ENCODE measurements at places on chromosomes 13 and 19.

DNA sequence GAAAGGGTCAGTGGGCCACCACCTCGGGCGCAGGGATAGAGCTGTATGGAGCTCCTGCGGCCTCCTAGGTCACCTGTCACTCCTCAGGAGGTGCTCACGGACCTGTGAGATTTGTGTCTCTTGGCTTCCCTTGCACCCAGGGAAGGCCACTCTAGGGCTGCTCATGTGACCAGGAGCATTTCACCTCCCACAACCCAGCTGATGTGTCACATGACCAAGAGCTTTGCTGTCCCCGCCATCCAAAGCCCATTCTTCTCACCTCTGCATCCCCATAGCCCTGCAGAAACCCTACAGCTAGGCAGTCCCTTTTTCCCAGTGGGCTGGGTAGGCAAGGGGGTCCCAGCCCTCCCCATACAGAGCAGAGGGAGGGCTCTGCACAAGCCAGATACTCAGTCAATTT lies 51.2 kb downstream of the TSHZ3 start:
- no peak for DNase-seq

- DNase-seq = peak; percentile 53
Observed at GRCh38 chr13:46687810-46688209, 109.2 kb downstream of the ESD start.

DNA sequence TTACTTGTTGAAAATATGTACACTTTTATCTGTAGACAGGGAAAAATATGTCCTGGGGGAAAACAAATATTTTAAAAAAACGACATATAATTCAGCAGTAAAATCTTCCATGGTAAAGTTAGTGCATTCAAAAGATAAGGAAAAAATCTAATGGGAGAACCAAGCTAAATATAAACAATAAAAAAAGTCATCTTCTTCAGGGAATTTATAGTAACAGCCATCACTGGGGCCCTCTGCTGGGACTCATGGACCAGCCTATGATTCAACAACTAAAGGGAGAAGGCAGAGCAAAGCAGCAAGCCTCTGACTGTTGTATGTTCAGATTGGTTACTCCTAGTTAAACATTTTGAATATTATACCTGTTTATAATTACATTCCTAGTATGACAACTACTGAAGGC lies 93.0 kb downstream of the ITGBL1 start:
- DNase-seq = no peak

DNA sequence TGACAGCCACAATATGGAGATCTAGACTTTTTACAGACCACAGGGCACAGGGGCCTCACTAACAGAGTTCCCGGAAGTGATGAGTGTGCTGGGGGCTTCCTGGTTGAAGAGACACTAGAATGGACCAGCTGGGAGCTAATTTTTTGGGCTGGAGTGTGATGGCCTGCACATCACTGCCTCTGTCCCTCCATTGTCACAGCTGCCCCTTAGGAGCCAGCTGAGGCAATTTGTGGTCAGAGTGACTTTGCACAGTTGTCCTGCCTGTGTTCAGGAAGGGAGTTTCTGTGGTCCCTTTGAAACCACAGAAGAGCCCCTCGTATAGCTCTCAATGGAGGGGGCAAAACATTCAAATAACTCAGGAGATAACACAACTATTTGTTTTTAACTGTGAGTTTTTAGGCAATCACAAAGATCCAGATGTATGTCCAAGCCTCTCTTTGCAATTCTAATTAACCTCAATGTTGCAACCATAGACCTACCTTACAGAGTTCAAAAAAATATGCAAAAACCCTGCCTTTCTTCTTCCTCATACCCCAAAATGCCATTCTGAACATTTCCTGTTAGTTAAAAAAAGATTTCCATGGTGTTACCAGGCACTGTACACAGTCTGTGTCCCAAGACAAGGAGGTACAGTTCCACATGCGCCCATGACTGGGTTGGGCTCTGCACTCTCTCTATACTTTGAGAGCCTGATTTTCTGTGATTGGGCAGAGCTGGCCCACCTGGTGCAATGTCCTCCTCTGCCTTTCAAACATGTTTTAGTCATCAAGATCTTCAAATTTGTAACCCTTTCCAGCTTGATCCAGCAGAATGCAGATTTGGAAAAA lies 2.4 kb downstream of the ALOX5AP start:
- no peak for DNase-seq

- no peak for DNase-seq
Observed at GRCh38 chr13:43792076-43792881, 5.5 kb upstream of the ENOX1 start.

DNA sequence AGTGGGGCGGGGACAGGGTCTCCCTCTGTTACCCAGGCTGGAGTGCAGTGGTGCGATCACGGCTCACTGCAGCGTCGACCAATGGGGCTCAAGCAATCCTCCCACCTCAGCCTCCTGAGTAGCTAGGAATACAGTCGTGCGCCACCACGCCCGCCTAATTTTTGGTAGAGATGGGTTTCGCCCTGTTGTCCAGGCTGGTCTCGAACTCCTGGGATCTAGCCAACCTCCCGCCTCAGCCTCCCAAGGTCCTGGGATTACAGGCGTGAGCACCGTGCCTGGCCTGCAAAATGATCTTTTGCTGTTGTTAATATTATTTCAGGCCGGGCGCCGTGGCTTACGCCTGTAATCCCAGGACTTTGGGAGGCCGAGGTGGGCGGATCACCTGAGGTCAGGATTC lies 621 bp upstream of the TGDS start:
- no peak for DNase-seq

GRCh38 chr19:10639836-10640235 lies 14.3 kb upstream of the ILF3 start:
- DNase-seq = no peak

- peak; percentile 26 for DNase-seq
Observed at GRCh38 chr19:15107061-15108010, at the start of gene SYDE1. Gene SYDE1, plus strand, starts transcription at chr19:15107401. Its CDS starts 33 bp downstream, at chr19:15107434.

GRCh38 chr13:89066868-89067466 lies 1395.8 kb downstream of the SLITRK5 start:
- DNase-seq = peak; percentile 24

GRCh38 chr13:43077461-43077860 lies 54.1 kb downstream of the DNAJC15 start:
- no peak for DNase-seq

- DNase-seq = no peak
Observed at GRCh38 chr13:24135674-24136300, 24.7 kb upstream of the SPATA13 start.

Measured in mucosa of gallbladder (tissue), 1 donor.